ENCODE measurements at places on chromosomes 5 and 9. TPM values are rescaled to one million over a fixed set of nuclear protein-coding genes. Genes with fewer than 3 reads are reported as not detected.
A peak's percentile ranks its signal among the peaks of the same experiment; 100 is the strongest.

DNA sequence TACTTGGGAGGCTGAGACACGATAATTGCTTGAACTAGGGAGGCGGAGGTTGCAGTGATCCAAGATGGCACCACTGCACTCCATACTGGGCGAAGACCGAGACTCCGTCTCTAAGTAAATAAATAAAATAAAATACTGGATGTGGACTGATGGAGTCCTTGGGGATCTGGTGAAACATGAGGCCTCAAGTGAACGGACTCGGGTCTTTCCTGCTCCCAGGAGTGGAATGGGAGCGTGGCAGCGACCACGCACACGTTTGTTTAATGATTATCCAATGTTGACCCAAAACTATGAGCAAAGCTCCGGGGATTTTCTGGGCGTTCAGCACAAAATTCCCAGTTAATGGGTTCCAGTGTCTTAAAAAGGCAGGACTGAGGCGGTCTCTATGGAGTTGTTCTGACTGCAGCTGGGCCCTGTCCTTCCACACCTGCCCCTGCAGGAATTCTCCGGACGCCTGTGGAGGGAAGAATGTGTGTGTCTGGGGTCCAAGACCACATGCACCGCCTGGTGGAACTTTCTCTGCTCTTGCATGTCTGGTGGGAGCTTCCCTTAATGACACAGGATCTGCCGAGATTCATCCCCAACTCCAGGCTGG lies 26.6 kb downstream of the NEK6 start:
- no peak for DNase-seq

- DNase-seq = peak; percentile 33
Measured at GRCh38 chr9:131585375-131585774, 40.1 kb downstream of the PRRT1B start.

- DNase-seq = no peak
Measured at GRCh38 chr5:135447298-135447929, at the start of gene DCANP1. DCANP1 (minus strand) TSS chr5:135447348; CDS start chr5:135447108, 240 bp downstream.

The S100Z gene
- total RNA-seq = not detected

GRCh38 chr9:137162505-137163364 lies 7.1 kb downstream of the LRRC26 start:
- DNase-seq = no peak

Measured in M059J (cell line).